ENCODE measurements at places on chromosomes 6 and 20.

- no peak for DNase-seq
Observed at GRCh38 chr6:28615955-28616747, 90.5 kb downstream of the GPX5 start.

- DNase-seq: no peak
Observed at GRCh38 chr6:157460182-157460999, 79.4 kb downstream of the ZDHHC14 start.

DNA sequence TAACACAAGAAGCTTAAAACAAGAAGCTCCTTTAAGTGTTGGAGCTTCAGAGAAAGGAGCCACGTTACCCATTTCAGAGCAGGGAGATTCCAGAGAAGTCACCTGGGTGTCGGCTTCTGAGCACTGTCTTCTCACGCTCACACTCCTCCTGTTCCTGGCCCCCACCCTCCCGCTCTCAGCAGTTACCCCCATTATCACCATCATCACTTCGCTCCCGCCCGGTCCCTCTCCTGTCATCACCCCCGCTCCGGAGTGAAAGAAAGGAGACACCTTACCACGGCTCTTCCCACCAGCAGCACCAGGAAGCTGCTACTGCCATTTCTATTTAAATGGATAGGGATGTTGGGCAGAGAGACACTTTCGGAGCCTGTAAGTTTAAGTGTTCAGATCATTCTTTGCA is 123.9 kb downstream of the GMPR start:
- DNase-seq: no peak

DNA sequence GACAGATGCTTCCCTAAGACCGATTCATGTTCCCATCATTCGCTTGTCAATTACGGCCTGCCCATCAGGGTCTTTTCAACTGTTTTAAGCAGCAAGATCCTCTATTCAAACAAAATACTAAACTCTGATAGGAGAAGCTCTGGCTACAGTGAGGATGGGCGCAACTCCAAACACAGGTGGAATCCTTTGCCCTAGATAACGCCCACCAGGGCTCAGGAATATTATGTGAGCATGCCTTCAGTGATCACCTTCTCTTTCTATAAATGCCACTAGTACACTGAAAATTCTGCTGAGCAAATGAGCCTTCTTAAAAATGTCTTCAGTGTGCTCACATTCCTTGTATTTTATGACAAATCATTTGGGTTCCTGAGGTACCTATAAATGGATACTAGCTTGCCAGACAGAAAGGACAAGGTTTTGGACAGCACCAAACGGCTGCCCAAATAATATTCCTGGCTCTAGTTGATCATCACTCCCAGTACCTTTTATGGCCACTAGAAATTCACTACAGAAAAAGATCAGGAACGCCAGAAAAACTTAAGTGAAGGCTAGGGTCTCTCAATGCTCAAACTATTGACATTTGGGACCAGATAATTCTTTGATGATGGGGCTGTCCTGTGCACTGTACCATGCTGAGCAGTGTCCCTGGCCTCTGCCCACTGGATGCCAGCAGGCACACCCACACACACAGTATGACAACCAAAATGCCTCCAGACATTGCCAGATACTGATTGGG is 13.1 kb downstream of the ZNF217 start:
- no peak for DNase-seq

- no peak for DNase-seq
Observed at GRCh38 chr6:40640599-40641227, 53.5 kb upstream of the LRFN2 start.

DNA sequence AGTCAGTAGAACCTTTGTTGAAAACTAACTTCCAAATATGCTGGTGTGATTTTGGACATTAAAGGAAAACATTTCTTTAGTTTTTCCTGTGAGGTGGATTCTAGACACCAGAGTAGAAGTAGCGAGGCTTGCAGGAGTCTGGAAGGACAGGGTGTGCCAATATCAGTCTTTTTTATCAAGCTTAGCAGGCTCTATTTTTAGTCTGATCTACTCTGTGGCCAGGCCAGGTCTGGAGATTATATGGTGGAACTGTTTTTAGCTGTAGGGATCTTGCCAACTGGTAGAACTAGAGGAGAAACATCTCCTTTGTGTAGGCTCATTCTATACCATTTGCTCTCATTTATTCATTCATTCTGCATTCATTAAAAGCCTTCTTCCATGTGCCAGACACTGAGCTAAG is 42.7 kb downstream of the LRP11 start:
- no peak for DNase-seq

DNA sequence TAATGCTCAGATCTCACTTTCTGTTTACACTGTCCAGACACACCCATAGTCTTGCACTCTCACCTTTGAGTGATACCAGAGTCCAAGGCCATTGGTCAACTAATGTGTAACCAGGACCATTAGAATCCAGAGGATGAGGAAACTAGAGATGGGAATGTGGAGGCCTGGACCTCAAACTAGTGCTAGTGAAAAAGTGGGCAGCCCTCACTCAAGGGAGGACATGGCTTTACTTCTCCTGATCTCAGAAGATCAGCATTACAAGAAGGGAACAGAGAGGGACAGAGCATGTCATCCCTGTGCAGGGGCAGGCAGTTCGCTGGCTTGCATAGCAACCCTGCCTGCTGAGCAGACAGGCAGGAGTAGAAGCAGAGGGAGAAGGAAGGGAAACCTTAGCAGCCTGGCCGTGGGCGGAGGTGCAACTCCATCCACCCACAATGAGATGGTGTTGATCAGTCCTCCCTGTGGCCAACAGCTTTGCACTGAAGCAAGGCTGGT is 22.6 kb upstream of the XRN2 start:
- no peak for DNase-seq

- DNase-seq: no peak
Observed at GRCh38 chr6:125913864-125914351, 42.7 kb upstream of the HINT3 start.

- DNase-seq: no peak
Observed at GRCh38 chr6:72389698-72390097, 232.2 kb upstream of the KCNQ5 start.

GRCh38 chr20:32562495-32562911 is 22.6 kb downstream of the NOL4L start:
- no peak for DNase-seq

- DNase-seq: no peak
Observed at GRCh38 chr6:140779341-140779740, 1353.4 kb upstream of the GJE1 start.

- no peak for DNase-seq
Observed at GRCh38 chr6:42197555-42198362, 3.0 kb upstream of the GUCA1B start.

GRCh38 chr6:12288211-12288618 is 1.9 kb upstream of the EDN1 start:
- DNase-seq: no peak

DNA sequence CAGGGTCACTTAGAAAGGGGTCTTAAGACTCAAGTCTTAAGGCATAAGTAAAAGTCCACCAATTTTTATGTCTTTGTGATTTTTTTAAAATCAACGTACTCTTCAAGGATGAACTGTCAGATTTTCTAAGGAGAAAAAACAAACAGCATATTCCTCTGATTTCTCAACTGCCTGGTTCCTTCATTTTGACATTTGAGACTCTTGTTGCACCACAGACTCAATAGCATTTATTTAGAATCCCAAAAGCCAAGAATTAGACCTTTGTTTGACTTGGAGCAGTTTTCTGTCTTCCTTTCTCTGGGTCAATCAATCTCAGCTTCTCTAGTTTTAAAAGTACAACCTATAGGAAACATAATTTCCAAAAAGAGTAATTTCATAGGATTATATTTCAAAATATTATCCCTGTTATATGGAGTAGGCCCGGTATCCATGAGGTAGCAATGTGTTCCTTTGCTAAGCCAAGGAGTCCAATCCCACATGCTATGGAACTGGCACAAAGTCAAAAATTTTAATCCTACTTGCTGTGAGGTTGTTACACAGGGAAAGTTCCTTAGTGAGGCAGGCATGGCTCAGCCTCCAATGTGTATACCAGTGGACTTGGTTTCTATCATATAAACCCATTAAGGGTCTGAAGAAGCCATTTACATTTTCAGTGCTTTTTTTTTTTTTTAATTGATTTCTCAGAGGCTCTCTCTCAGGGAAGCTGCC is 405.7 kb downstream of the KIF16B start:
- no peak for DNase-seq

DNA sequence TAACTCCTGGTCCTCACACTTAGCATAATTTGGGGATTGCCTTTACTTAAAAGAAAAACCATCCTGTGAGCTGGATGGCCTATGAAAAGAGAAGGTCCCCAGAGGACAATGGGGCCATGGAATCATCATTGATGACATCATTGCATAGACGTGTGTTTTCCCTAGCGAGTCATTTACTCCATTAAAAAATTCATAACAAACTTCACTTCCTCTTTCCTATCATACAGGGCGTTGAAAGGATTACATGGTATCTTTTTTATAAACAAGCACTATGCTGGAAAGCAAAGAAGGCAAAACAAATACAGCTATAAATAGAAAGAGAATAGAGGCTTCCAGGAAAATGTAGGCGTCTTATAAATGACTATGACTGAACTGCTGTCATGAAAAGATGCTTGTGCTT is 11.3 kb upstream of the COL12A1 start:
- no peak for DNase-seq

DNA sequence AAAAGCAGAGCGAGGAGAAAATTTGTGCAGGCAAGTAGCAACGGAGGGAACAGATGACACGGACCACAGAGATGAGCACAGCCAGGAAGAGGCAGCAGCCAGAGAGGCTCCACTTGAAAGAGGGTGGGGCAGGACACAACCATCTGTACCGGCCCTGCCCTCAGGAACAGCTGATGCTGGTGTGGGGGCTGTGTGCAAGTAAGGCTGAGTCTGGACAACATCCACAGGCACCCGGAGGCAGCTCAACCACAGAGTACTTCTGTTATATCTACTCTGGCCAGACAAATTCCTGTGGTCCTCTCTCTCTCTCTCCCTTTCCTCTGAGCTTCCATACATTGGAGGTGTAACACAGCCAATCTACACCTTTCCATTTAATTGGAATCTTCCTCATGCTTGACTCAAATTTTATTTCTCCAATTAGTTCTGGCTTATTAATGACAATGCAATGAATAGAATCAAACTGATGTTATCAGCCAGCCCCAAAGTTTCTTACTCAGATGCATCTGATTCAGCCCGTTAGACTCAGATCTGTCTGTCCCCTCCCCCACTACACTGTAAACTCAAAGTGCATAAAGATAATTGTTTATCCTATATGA is 24.9 kb downstream of the KIF13A start:
- no peak for DNase-seq

- DNase-seq: no peak
Observed at GRCh38 chr6:111970426-111970825, 83.5 kb upstream of the CCN6 start.

GRCh38 chr6:3364391-3364790 is 92.5 kb downstream of the SLC22A23 start:
- no peak for DNase-seq

DNA sequence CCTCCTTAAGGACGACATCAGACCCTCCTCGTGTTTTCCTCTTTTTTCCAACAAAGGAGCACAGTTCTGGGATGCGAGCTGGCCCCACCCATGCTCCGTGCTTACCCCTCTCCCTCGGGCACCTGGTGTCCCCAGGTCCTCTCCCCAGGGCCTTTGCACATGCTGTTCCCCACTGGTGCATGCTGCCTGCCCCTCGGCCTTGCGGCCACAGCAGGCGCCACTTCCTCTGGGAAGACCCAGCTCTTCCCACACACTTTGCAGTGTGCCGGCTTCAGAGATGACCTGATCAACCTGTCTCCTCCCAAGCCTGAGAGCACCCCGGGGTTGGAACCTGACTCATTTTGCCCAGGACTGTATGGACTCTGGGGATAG is 39.8 kb downstream of the GNAS-AS1 start:
- DNase-seq: no peak

DNA sequence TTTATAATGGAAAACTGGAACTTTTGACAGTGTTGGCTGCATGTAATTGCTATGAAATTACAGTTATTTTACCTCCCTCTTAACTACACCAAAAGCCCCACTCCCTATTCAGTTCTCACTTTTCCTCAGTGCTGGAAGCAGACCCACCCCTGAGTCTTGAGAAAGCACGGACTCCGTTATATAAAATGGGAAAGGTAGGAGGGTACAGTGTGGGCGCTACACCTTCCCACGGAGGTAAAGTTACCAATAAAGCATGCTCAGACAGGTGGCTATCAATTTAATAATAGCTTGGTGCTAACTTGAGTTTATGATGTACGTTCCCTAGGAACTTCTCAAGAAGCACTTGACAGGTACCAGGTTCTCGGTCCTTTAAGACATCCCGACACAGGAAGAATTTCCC is 59.0 kb downstream of the CLIC5 start:
- no peak for DNase-seq
